ENCODE measurements at places on chromosomes 16 and 17.

DNA sequence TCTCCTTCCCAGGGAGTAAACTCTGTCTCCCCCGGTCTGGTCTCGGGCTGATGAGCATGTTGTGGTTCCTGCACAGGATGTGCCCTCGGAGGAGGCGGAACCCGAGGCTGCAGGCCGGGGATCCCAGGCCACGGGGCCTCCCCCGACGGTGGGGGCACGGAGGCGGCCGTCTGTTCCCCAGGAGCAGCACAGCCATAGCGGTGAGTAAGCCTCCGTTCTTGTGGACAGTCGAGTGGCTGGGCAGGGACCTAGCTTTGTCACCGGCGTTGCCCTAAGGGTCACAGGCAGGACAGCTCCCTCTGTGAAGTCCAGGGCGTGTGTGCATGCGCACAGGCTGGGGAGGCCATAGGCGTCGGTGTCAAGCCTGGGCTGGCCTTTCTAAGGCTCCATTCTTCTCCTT, 3.5 kb downstream of the ZNF213 start:
- DNase-seq = no peak

DNA sequence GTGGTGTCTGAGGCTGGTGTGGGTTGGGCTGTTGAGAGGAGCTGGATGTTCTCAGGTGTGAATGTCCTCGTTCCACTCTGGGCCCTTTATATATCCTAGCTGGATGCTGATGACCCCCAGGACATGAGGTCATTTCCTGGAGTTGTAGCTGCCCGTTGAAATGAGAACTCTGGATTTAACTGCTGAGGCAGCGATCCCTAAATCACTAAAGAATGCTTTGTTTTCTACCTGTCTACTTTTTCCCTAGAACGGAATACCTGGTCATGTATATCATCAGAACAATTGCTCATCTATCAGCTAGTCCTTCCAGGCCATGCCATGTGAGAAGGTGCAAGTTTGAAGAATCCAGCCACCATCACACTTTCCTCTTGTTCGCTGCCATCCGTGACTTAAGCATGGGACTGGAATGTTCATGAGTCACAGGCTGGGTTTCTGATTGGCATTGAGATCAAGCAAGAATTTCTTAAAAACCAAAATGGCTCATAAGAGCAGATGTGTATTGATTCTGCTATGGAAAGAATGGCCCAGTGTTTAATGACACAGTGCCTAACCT, at the start of gene KRTAP2-3:
Gene KRTAP2-3 (minus strand): TSS at position 63 of the 553 bp plus-strand sequence. CDS start 64 bp downstream, outside the sequence.
- no peak for DNase-seq

DNA sequence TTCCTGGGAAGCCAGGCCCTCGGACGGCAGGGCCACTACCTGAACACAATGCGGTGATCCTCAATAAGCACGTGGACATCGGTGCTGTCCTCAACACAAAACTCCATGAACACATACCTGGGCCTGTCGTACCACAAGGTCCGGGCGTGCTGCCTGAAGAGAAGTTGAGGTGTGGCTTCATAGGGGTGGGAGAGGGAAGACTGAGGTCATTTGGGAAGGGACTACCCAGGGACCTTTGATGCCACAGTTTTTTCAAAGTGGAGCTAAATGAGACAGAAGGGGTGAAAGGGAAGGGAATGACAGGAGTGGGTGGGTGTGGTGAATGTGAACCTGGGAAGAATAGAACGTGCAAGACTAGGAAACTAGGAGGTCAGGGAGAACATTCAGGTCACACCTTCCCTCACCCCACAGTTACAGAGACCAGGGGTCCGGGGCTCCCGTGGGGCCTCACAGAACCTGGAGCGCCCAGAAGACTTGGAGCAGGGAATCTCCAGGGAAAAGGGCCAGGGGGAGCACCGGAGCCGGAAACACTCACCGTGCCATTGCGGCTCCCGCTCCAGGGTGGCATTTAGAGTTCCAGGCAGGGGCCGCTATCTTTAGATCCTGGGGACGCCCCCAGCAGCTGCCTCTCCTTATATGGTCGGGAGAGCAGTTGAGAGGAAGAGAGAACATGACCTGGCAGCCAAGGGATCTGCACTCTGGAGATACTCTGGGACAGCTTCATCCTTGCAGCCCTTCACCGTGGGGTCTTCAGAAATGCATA, at the start of gene PTGES3L:
Gene PTGES3L (minus strand): TSS at position 570 of the 763 bp plus-strand sequence. CDS start 27 bp downstream, at position 543.
- peak; percentile 43 for DNase-seq

DNA sequence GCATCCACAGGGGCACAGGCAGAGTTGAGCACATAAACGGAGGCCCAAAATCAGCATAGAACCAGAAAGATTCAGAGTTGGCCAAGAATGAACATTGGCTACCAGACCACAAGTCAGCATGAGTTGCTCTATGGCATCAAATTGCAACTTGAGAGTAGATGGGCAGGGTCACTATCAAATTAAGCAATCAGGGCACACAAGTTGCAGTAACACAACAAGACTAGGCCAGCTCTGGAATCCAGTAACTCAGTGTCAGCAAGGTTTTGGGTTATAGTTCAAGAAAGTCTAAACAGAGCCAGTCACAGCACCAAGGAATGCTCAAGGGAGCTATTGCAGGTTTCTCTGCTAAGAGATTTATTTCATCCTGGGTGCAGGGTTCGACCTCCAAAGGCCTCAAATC, 12.9 kb downstream of the G6PC1 start:
- DNase-seq = no peak

- DNase-seq = no peak
Observed at GRCh38 chr17:2374549-2375285, 26.1 kb downstream of the MNT start.

Measured in GM12891 (cell line).